ENCODE measurements at places on chromosomes 11 and 22. TPM values are rescaled to one million over a fixed set of nuclear protein-coding genes. Genes with fewer than 3 reads are reported as not detected.

- no peak for DNase-seq
Measured at GRCh38 chr11:34185926-34186841, 80.8 kb downstream of the NAT10 start.

GRCh38 chr11:15095736-15096228, 18.9 kb upstream of the INSC start:
- DNase-seq, result no peak

- no peak for DNase-seq
Measured at GRCh38 chr11:32386770-32387377, 48.5 kb downstream of the WT1 start.

Gene HPS4
- polyA plus RNA-seq, result 5.8 TPM

Gene ASCL2
- polyA plus RNA-seq, result 0.08 TPM

Gene RIBC2
- polyA plus RNA-seq, result not detected

Gene PSMD13
- polyA plus RNA-seq, result 265 TPM

All from psoas muscle (tissue), 8 donors.